ENCODE measurements at places on chromosomes 1 and 21.
A peak's percentile ranks its signal among the peaks of the same experiment; 100 is the strongest.

- no peak for DNase-seq
These were observed 21.5 kb downstream of the FGGY start for GRCh38 chr1:59318271-59318860.

- DNase-seq = no peak
These were observed 571 bp downstream of the WDR3 start for GRCh38 chr1:117930173-117930447.

DNA sequence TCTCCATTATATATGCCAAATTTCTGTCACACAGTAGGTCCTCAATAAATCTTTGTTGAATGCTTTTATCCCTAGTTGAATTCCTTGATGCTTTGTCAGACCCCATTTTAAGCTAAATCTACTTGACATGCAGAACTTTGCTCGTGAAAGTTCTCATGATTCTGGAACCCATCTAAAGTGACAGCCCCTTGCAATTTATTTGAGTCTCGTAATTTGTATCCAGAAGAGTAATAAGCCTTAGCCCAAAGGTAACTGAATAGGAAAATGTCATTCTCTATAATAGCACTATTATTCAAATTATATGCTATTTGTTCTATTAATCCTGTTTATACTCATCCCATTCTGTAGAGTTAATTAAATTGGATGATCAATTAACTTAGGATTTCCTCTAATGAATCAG lies 466.6 kb upstream of the OLFM3 start:
- DNase-seq = no peak

DNA sequence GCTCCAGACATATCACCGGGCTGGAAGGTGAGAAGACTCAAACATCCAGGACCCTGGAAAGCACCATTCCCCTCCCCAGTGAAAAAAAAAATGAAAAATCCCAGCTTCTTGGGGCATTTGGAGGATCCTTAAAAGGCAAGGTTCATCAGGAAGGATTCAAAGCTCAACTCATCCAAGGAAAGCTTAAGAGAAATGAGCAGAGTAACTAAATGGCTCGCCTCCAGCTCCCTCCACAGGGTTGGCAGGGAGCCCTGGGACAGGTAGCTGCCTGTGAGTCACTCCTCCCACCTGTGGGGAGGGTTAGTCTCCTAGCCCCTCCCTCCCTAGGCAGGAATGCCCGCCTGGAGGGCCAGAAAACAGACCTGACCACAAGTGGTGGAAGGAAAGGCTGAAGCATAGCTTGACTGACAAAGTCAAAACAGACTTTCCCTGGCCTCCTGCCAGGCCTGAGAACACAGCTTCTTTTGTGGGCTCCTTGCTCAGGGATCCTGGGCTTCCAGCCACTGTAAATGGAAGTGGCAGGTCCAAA lies 712 bp upstream of the LAMB3 start:
- DNase-seq = peak; percentile 81
